ENCODE measurements at places on chromosomes 7 and 10.
A peak's percentile ranks its signal among the peaks of the same experiment; 100 is the strongest.

DNA sequence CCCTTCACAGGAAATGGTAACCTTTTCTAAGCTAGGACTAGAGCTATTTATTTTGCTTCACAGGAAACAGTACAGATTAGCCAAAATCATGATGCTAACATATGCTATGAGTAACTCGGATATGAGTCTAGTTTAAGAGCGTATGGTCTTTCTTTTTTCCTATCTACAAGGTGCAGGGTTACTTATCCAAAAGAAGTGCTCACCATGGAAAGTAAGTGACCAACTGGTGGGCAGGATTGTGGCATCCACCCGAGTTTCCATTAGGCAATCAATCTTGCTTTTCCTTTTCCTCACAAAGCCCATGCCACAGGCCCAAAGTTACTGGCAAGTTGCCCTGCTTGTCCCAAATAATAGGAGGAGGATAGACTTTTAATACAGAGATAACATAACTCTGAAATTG is 765.1 kb upstream of the POM121L12 start:
- DNase-seq: no peak

DNA sequence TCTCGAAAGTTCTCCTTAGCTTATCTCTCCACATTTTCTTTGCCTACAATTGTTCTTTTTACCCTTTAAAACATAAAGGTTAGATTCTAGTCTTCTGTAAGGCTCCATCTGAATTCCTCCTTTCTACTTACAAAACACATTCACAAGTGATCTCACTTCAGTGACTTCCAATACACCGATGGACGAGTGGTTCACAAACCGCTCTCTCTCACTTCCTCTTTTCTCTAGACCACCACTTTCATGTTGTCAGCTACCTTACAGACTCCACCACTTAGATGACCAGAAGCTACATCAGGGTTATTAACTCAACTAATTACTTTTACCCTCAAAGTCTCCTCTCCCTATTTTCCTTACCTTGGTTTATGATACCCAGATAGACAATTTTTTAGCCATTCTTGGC is 11.8 kb downstream of the MET start:
- DNase-seq: no peak

GRCh38 chr7:146892151-146892550 is 775.5 kb downstream of the CNTNAP2 start:
- no peak for DNase-seq

DNA sequence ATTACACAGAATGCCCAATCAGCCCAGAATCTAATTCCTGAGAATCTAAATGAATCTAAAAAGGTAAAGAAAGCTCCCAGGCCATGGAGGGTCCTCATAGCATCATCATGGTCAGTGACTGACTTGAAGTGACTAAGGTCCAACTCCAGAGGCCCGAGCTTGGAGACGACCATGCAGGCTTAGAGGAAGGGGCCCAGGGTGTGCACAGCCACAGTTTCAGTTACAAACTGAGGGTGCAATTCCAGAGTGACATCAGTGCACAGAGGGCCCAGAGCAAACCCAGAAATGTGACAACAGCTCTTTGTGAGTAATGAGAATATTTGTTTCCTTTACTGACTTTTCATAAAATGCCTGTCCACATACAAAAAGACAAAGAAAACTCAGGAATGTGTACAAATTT is 170.0 kb downstream of the TNS3 start:
- DNase-seq: no peak

DNA sequence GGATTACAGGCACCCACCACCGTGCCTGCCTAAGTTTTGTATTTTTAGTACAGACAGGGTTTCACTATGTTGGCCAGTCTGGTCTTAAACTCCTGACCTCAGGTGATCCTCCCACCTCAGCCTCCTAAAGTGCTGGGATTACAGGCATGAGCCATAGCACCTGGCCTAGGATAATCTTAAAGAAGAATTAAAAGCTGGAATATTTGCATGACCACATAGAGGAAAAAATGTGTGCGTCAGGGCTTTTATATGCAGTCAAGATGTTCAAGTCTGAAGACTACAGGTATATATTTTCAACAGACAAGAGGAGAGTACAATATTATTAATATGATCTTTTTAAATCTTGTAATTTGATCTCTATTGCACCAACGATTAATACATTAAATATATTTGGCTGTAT is 39.5 kb downstream of the GNG11 start:
- no peak for DNase-seq

GRCh38 chr7:18459484-18460245 is 35.9 kb upstream of the HDAC9 start:
- DNase-seq: no peak

DNA sequence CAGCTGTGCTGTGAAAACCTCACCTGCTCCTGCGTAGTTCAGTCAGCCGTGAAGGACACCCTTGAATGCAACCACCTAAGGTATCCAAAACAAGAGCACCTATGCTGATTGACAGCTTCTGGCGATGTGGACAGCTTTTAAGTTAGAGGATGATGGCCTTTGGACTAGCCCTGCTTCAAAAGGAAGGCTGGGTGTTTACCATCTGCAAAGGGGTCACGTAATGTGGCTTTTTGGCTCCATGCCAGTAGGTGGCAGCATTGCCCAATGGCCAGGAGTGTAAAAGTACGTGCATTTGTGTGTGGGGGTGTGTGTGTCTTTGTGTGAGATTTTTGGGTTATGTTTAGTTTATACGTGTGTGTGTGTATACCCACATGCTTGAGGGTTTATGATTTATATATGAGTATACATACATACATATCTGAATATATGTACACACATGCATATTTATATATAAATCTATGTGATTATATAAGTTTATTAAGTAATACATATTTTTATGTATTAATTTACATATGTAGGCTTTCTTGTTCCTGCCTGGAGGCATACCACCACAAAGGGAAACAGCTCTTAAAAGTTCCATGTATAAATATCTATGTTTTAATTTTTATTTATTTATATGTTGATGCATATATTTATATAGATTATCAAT is 236.3 kb upstream of the ANKRD30A start:
- DNase-seq: no peak

GRCh38 chr7:91194841-91195240 is 69.4 kb upstream of the FZD1 start:
- DNase-seq: no peak

DNA sequence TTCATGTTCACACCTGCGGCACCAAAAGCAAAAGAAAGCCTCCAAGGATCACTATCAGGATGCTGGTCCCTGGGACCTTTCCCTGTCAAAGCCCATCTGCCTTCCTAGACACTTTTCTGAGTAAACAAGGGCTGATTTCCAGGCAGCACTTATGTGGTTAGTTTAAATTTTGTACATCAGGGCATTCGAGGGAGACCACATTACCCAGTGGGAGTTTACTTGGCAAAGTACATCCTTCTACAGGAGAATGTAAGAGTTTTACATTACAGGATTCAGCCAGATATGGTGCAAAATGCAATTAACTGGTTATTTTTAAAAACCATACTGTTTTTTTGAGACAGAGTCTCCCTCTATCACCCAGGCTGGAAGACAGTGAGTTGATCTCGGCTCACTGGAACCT is 132.1 kb downstream of the CSTF2T start:
- DNase-seq: no peak

GRCh38 chr10:65430979-65431378 is 1494.9 kb upstream of the LRRTM3 start:
- no peak for DNase-seq

- DNase-seq: no peak
Measured at GRCh38 chr7:127732306-127732705, 80.3 kb downstream of the SND1 start.

DNA sequence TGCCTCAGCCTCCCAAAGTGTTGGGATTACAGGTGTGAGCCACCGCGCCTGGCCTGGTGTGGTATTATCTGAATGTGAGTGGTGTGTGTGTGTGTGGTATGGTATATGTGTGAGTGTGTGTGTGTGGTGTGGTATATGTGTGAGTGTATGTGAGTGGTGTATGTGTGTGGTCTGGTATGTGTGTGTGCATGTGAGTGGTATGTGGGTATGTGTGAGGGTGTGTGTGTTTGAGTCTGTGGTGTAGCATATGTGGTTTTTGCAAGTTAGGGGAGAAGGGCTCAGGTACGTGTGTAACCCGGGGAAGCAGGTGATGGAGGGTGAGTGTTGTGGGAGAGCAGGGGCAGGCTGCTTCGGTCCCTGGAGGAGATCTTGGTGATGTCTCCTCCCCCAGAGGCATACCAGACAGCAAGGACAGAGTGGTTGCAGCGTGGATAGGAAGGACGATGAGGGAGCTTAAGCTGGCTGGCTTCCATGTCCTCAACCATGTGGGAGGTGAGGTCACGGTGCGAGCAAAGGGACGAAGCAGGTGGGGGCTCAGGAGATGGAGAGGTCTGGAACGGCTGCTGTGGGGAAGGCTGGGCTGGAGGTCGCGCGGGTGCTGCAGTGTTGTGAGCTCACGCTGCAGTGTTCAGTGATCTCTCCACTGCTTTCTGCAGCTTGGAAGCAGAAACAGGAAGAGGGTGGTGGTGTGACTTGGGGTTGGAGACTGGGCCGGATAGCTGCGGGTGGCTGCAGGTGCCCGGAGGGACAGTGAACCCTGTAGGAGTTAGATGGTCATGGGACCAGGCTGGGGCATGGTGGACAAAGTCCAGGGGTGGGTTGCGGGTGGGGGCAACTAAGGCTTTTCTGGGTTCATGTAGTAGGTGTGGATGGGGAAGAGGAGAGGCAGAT is 5.0 kb downstream of the ZYX start:
- no peak for DNase-seq

- no peak for DNase-seq
Measured at GRCh38 chr7:41763626-41764025, 60.7 kb upstream of the INHBA start.

DNA sequence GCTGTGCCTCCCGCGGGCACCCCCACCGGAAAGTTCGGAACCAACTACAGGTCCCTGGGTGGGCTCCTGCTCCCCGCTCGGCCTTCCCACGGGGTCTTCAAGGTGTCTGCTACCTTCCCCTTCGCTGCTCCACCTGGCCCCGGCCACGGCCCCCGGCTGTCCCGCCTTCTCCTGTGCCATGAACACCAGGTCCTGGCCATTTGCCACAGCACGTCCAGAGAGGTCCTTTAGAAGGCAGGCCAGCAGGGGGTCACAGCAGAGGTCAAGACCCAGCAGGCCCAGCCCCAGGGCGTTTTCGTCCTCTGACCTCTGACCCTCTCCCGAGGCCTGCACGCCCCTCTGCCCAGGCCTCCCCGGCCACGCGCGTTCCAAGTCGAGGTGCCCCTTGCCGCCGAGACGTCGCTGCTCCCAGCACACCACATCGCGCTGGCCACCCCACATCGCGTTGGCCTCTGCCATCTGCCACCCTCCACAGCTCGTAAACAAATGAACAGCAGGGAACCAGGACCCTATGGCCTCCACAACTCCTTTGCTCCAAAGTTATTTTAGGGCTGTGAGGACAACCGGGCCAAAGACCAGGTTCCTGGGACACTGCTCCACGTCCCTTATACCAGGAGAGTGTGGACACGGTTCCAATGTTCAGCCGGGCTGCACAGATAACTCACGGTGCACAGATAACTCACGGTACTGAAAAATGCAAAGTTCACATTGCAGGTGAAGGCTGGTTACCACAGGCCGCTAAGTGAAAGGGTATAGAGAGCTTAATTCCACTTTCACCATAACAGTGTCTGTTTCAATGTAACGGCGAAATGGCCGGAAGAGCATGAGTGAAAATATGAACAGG is 74.3 kb downstream of the CFAP46 start:
- DNase-seq: no peak

DNA sequence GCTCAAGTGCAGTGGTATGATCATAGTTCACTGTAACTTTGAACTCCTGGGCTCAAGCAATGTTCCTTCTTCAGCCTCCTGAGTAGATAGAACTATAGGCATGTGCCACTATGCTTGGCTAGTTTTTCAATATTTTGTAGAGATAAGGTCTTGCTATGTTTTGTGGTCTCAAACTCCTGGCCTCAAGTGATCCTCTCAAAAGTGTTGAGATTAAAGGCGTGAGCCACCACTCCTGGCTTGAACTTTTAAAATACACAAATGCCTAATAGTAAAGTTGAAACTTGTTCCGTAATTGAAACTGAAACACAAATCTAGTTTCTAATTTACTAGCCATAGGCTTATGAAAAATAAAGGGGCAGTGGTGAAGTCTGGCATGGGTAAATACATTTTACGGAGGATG is 65.7 kb downstream of the AP3M1 start:
- DNase-seq: no peak

DNA sequence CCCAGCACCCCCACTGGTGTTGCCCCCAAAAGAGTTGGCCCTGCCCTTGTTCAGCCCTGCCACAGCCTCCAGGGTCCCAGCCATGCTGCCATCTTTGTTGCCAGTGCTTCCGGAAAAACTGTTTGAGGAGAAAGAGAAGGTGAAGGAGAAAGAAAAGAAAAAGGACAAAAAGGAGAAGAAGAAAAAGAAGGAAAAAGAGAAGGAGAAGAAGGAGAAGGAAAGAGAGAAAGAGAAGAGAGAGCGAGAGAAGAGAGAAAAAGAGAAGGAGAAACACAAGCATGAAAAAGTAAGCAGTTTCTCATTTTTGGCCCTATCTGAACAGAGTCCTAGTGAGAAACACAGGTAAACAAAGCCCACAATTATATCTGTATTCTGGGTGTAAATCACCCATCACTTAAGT is 89.0 kb upstream of the GATA3 start:
- no peak for DNase-seq

DNA sequence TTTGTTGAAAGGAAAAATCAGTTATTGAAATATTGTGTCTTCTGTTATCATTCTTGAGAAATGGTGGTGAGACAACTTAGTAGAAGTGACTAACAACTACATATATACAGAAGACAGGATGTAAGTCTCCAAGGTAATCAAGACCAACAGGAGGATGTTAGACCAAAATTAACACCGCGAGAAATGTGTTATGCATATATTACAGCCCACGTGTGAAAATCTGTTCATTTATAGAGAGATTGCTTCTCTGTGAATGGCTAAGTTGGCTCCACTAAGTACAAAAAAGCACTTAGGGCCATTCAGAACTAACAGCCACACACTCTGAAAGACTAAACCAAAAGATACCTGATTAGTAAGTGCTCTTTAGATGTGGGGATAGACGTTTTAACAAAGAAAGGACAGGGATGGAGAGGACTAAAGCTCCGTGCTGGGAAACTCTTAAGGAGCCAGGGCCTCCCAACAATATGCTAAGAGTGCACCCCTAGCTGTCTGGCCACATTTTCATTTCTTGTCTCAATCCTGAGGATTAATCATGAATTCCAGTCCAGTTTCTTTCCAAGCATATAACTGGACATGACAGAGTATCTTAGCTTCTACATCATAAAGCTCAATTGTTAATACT is 26.5 kb downstream of the HDAC9 start:
- DNase-seq: no peak

GRCh38 chr7:148941598-148942275 is 57.6 kb upstream of the EZH2 start:
- DNase-seq: no peak

DNA sequence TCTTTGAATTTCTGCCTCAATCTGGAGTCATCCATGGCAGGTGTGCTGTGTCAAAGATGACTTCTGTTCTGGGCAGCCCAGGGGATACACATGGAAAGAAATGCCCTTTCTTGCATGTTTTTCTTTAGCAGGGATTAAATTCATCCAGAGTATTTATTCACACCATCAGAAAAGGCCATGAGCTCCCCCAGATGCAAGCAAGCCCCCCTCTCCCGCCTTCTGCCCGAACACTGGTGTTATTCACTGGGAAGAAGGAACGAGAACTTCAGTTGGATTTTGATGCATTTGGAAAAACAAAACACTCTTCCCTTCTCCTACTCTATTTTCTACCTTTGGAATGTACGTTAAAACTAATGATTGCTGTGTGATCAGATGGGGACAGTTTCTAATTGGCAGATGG is 1.4 kb downstream of the PLPP4 start:
- DNase-seq: no peak

- no peak for DNase-seq
Measured at GRCh38 chr7:148670807-148671206, 27.9 kb upstream of the CUL1 start.

GRCh38 chr10:12091421-12091820 is 22.7 kb downstream of the DHTKD1 start:
- no peak for DNase-seq

- peak; percentile 42 for DNase-seq
Measured at GRCh38 chr10:35218339-35218955, 91.8 kb downstream of the CREM start.
